NCI-H1092 (cell line): ENCODE measurements at places on chromosomes 6 and 20.

- no peak for DNase-seq
Measured at GRCh38 chr6:31402324-31403282, 792 bp upstream of the MICA start.

DNA sequence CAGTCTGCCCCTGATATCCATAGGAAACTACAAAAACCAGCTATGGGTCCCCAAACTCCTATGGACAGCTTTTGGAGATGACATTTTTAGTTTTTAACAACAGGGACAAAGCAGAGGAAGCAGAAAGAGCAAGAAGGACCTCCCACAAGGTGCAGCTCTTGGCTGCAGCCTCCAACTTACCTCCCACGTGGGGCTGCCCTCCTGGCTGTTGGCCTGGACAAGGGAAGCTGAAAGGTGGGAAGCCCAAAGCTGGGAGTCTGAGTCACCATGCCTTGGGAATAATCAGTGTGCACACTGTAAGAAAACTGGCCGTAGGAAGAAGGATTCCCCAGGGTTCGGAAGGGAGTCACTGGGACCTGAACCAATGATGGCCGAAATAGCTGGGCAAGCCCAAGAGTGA lies 51.8 kb upstream of the PAX1 start:
- DNase-seq, result no peak

DNA sequence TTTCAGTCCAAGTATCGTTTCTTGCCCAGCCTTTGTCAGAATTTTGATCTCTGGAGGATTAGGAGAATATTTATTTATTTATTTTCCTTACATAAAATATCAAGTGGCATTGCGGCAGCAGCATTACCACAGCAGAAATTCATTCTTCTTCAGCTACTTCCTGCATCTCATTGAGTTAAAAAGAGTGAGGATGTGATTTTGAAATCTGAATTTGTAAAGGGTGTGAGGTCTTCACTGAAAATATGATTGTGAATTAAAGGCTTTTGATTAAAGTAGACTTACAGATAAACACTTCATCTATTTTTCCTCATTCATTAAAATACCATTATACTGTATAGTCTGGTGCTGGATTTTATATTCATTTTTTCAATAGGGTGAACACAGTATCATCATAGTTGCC lies 328.4 kb downstream of the PRL start:
- DNase-seq, result no peak

- no peak for DNase-seq
Measured at GRCh38 chr20:48962976-48963771, 41.7 kb downstream of the ARFGEF2 start.

GRCh38 chr6:88702956-88703556 lies 260.4 kb downstream of the RNGTT start:
- no peak for DNase-seq

DNA sequence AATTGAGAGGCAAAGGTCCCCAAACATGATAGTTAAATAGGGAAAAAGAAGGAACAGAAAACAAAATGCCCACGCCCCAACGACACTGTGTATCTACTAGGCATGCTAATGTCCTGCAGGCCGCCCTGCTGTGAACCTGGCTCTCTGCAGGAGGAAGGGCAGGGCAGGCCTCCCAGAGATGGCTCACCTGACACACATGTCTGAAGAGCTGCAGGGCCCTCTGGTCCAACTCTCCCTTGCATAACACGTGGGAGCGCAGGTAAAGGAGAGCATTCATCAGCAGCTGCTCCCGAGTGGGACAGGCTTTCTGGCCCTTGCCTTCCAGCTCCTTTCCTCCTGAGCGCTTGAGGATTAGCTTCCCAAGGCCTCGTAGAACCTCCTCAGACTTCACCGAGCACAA lies 53.7 kb upstream of the LYRM2 start:
- no peak for DNase-seq

GRCh38 chr20:24772667-24773066 lies 176.4 kb upstream of the CST7 start:
- no peak for DNase-seq

- no peak for DNase-seq
Measured at GRCh38 chr20:34941226-34941625, 14.4 kb downstream of the GSS start.

DNA sequence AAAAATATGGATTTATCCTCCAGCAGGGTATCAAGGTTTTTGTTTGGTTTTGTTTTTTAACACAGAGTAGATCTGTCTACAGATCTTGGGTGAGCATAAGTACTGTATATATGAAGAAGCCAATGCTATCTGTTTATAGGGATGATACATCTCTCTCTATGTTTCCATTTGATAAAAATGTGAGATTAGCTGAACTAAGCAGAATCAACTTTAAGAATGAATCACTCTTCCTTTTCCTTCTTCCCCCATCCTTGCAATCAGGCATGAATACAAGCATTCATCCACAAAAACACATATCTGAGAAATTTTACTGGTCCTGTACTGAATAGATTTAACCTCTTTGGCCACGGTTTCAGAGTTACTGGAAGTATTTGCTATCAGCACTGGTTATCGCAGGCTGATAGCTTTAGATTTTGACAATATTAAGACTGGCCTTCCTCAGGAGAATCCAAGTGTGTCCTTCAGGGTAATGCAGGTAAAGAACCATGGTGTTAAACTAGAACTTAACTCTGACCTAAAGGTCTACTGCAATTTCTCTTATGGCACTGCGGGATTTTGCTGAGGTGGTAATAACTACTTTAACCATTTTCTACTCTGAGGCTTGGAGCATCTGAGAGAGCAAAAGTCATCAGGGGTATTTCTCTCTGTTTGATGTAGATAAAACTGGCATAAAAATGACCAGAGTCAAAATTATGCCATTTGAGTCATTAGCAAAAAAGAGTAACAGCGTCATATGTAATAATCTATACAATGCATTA lies 1.5 kb downstream of the SNAP25 start:
- DNase-seq, result no peak

GRCh38 chr20:25223179-25223661 lies 24.7 kb upstream of the PYGB start:
- DNase-seq, result no peak

DNA sequence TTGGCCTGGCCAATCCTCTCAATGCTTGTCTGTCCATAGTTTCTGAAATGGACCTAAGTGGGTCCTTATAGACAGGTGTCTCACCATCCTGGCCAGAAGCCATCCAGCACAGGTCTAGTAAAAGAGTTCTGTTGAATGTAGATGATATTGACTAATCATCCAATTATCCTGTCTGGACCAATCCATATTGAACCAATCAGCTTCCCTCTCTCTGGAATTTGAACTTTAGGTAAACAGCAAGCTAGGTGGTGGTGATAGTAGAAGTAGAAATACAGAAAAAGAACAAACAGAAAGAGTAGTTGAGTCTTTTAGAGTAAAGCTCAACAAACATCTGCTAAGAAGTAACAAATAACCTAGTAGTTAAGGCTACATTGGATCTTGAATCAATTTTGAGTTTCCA lies 9.5 kb upstream of the PNRC1 start:
- DNase-seq, result no peak

DNA sequence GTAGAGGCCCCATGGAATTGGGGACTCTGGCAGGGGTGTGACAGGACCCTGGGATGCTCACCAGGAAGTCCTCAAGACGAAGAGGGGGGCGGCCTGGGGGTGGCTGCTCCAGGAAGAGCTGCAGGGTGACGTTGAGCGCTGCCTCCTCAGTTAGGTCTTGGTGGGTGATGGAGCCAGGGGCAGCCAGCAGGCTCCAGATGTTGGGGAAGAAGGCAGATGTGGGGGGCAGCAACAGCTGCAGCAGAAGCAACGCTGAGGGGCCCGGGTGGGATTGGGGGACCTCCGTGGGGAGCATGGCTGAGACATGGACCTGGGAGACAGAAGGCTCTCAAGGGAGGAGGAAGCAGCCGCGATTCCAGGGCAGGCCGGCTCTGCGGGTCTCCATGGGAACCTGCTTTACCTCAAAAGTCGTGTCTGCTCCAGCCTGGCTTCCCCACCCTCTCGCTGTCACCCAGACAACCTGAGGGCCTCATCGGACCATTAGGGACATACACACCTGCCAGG lies 591 bp downstream of the VWA7 start:
- no peak for DNase-seq

DNA sequence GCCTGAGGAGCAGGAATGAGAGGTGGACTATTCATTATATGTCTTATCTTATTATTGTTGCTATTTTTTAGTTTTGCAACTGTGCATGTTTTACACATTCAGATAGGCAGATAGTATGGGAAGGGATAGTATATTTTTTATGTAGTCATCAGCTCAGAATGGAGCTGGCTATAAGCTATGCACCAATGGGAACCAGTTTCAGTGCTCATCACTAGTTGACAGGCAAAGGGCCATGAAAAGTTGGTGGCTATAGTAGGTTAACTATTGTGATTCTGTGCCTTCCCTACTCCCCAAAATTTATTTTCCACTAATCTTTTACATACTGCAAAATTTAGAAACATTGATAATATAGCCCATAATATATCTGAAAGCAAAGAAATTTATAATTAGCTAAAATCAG lies 5.3 kb upstream of the UBD start:
- DNase-seq, result no peak

DNA sequence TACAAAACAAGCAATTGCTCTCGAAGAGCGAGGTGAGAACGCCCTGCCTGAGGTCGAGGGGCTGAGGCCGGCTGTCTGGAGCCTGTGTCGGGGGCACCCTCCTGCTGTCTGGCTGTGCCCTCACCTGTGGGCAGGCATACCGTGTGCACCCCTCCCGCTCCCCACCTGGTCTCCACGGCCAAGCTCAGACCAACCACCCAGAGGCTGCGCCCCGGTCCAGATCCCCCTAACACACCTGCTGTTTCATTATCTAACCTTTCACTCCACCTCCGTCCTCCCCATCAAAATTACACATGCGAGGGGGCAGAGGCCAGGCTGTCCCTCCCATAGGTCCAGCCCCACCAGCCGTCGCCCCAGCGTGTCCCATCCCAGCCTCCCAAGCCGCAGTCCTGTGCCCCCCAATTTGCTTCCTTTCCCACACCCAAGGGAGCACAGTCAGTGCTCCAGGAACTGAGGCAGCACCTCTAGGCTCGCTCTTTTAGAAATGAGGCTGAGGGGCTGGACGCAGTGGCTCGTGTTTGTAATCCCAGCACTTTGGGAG lies 35.2 kb downstream of the NTSR1 start:
- no peak for DNase-seq

- no peak for DNase-seq
Measured at GRCh38 chr6:155011809-155012291, 16.7 kb downstream of the TIAM2 start.

GRCh38 chr6:33144373-33144772 lies 47.9 kb downstream of the COL11A2 start:
- no peak for DNase-seq

DNA sequence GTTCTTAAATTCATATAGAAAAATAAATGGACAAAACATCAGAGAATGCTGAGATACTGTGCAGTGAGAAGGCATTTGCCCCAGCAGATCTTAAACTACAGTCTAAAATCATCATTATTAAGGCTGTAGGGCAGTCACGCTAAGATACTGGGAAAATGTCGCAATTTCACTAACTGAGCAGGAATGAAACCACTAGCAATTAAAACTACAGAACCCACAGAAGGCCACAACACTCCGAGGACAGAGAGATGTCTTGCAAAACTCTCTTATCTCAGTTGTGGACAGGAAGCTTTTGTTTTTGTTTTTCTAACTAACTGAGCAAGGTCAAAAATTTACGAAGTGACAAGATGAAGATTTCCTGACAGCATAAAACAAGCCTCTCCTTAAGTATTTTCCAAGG lies 18.2 kb downstream of the GNAS-AS1 start:
- no peak for DNase-seq

DNA sequence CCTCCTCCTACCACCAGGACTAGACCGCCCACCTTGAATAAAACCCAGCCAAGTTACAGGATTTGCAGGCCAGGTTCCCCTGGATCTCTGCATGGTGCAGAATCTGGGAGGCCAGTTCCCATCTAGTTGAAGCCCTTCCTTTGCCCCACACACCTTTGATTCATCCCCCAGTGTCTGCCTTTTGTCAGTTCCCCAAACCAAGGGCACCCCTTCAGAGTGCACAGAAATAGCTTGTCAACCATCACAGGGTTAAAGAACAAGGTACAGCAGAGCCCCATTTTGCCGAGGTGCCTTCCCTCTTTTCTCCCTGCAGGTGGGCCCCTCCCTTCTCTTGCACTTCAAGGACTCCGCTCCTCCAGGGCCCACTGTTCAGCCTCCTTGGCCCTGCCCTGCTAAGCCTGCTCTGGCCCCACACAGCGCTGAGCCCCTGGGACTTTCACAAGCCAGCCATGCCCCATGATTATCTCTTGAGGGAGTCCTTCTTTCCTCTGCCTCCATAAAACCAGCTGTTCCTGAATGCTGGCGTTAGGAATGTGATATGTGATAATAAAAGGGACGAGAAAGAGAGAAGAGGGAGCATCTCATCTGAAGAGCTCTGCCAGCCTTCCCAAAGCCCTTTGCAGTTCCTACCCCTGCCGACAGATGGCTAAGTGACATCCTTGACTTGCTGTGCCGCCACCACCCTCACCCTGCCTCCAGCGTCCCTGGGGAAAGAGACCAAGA lies 280.3 kb downstream of the CDC5L start:
- DNase-seq, result no peak

GRCh38 chr6:137272403-137272802 lies 53.2 kb upstream of the IFNGR1 start:
- DNase-seq, result no peak
